HCT116 (cell line): ENCODE measurements at places on chromosomes 12 and 14. TPM values are rescaled to one million over a fixed set of nuclear protein-coding genes. Genes with fewer than 3 reads are reported as not detected.

- DNase-seq = no peak
Observed at GRCh38 chr14:79841433-79841832, 369.9 kb downstream of the DIO2 start.

The APOF gene
- total RNA-seq = 0.17 TPM

DNA sequence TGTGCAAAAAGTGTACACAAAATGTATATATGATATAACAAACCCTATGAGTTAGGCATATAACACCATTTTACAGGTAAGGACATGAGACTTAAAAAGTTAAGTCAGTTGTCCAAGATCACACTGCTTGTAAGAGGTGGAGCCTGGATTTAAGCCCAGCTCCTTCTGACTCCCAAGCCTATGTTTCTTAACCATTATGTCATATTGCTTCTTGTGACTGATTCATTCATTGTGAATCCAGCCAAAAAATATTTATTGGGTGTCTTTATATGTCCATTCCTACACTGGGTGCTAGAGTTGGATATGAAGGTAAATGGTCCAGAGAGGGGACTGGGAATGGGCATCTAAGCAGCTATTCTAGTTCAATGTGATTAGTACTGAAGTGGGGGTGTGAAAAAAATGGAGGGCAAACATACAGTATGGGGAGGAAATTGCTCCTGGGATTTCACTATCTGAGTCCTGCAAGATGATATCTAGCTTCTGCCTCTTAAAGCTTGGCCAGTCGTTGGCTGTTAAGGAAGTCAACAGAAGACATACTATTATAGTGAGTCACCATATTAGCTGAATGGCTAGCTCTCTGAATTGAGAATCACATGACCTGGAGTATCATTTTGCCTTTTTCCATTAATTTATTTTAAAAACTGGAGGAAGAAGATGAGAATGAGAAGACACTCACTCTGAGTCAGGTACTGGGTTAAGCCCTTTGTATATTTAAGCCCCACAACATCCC lies 28.8 kb downstream of the PAX9 start:
- DNase-seq = no peak

The SDR9C7 gene
- not detected for total RNA-seq

The GAS2L3 gene
- total RNA-seq = 38.7 TPM

DNA sequence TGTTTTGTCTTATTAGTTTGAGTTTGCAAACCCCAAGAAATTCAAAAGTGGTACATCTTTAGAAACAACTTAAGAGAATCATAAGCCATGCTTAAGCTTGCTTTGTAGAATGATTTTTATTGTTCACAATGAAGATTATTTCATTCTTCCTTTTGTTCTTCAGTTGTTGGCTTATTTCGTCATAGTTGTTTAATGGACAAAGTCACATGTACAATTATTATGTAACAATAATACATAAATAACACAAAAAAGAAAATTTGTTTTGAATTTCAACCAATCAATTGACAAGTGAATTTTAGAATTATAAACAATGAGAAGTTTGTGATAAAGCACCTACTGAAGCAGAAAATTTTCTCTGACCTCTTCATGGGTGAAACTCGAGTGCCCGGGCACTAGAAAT lies 111.8 kb upstream of the IGF1 start:
- DNase-seq = no peak

DNA sequence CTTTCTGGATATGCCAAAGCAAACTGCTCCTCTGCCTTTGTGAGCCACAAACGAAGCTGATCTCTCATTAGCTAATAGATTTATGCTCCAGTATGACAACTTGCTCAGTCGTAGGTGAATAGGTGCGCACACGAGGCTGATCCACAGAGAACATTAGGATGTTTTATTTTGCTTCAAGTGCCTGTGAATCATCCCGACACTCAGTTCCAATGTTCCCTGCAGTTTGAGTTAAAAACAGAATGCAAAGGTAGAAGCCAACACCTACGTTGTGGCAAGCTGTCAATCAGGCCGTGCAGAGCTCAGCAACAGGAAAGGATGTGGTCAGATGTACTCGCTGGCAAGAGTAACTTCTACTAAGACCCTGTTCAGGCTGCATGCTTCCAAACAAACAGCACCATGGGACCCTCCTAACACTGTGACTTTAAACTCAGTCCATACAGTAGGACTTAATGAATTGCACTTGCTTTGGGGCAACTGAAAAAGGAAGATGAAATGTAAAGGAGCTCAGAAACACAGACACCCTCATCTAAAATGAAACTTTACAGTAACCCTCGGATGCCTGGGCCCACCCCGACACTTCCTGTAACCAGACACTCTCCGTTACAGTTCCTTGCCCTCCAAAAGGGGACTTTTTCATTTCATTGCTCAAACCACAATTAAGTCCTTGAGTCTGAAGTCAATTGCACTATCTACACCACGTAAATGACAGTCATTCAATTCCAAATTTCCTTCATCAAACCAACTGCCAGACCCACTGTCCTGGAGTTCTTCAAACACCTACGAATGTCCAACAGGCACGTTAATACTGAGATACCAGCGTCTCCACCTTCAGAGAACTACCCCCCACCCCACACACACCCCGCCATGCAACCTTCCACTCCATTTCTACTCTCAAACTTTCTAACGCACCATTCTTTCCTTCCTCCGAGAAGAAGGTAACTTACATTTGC lies 1.6 kb downstream of the CCDC88C start:
- no peak for DNase-seq

- no peak for DNase-seq
Observed at GRCh38 chr14:102419716-102420115, 57.0 kb downstream of the TECPR2 start.

- DNase-seq = no peak
Observed at GRCh38 chr14:99619835-99620834, 16.1 kb upstream of the CCDC85C start.

The SYT10 gene
- not detected for total RNA-seq

The KRR1 gene
- total RNA-seq = 192 TPM

GRCh38 chr14:54599966-54600716 lies 33.2 kb downstream of the SAMD4A start:
- DNase-seq = no peak

The FLRT2 gene
- total RNA-seq = 0.17 TPM

GRCh38 chr12:90058704-90059103 lies 350.1 kb upstream of the ATP2B1 start:
- DNase-seq = no peak

The GLIPR1L1 gene
- total RNA-seq = not detected
